ENCODE measurements at places on chromosomes 7 and 10. TPM values are rescaled to one million over a fixed set of nuclear protein-coding genes. Genes with fewer than 3 reads are reported as not detected.

Gene RPEL1
- not detected for total RNA-seq

- no peak for DNase-seq
Measured at GRCh38 chr7:44273681-44274622, 51.4 kb downstream of the CAMK2B start.

GRCh38 chr10:117530791-117531190, 11.8 kb upstream of the EMX2 start:
- no peak overlapping the region for H3K27ac ChIP-seq
- H3K27me3 ChIP-seq = peaks cover 14% of the 10 kb centered on the region
- H3K4me3 ChIP-seq = no peak overlapping the region
- no peaks in the 10 kb centered on the region for H3K4me1 ChIP-seq

- no peaks in the 10 kb centered on the region for H3K27me3 ChIP-seq
- DNase-seq = no peak
- H3K4me3 ChIP-seq = no peak overlapping the region
- no peaks in the 10 kb centered on the region for H3K4me1 ChIP-seq
Measured at GRCh38 chr10:34252111-34252510, 563.0 kb downstream of the PARD3 start.
